ENCODE measurements at places on chromosomes 13 and 19.

DNA sequence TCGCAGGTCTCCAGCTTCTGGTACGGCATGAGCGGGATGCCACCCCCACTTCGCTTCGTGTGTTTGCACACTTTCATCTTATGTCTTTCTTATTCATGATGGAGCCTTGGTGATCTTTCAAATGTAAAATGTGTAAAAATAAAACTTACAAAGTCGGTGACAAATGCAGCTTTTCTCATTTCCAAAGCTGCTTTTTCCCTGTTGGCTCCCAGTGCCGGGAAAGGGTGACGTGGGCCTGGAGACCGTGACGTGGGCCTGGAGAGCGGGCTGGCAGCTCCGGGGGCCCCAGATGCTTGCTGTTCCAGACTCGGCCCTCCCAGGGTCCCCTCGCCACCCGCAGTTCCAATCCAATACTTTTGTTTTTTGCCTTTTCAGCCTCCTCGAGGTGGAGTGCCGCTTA, 101.4 kb downstream of the KDM4B start:
- no peak overlapping the region for H3K27ac ChIP-seq
- H3K27me3 ChIP-seq = no peaks in the 10 kb centered on the region
- no peak overlapping the region for H3K4me3 ChIP-seq
- H3K36me3 ChIP-seq = peaks cover 3% of the 10 kb centered on the region
- no peak for DNase-seq
- H3K4me1 ChIP-seq = no peaks in the 10 kb centered on the region

GRCh38 chr13:48595431-48596429, 58.0 kb upstream of the CYSLTR2 start:
- peaks cover 8% of the 10 kb centered on the region for H3K4me1 ChIP-seq
- H3K27ac ChIP-seq = no peak overlapping the region
- peak; percentile 65 for DNase-seq
- no peaks in the 10 kb centered on the region for H3K27me3 ChIP-seq
- no peak overlapping the region for H3K4me3 ChIP-seq

- H3K36me3 ChIP-seq = peaks cover 31% of the 10 kb centered on the region
- H3K27ac ChIP-seq = no peak overlapping the region
- no peak overlapping the region for H3K4me3 ChIP-seq
- no peak for DNase-seq
These were observed 3.4 kb downstream of the PVR start for GRCh38 chr19:44647144-44647543.

DNA sequence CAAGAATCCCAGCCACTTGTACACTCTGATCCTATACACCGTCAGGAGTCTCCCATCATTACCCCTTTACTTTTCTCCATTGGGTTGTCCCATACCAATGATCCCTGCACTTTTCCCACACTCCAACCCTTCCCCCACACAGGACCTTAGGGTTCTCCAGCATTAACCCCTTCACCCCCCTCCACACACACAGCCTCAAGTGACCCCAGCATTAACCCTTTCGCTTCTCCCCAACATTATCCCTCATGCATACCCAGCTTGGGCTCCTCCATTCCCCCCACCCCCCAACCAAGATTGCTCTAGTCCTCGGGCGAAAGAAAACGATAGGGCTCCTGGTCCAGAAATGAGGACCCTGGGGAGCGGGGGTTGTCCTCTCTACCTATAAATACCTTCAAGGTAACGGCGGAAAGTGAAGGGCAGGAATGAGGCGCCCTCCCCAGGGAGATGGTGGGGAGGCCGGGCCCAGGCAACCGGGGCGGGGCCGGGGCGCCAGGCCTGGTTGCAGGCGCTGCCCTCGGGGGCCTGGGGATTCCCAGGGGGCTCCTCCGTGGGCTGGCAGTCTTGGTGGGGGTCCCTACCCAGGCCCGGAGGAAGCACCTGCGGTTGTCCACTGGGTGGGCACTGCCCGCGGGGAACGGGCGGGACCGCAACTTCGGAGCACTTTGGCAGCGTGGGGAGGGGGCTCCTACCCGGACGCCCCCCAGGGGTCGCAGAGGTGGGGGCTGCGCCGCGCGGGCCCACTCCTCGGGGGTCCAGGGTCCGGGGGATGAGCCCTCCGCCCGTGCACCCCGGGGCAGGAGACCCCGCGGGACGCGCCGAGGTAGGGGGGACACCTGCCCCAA, 757 bp downstream of the WIZ start:
- peaks cover 15% of the 10 kb centered on the region for H3K4me1 ChIP-seq
- peak overlapping the region; percentile 57 for H3K4me3 ChIP-seq
- no peaks in the 10 kb centered on the region for H3K36me3 ChIP-seq
- DNase-seq = no peak

DNA sequence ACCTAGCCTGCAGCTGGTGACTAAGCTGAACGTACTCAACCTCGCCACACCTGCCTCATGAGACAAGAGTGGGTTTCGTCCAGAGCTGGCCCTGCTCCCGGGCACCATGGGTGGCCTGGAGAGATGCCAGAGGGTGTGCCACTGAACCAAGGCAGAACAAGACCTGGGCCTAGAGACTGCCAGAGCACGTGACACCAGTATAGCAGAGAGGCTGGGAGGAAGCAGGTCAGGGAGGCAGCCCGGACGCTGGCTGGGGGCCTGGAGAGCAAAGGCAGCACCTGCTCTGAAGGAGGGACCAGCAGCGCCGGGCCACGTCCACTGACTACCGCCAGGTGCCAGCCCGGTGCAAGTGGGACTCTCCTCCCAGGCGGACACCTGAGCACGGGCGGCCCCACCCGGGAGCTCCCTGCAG, 7.3 kb upstream of the C13orf46 start:
- DNase-seq = peak; percentile 79
- H3K27me3 ChIP-seq = no peaks in the 10 kb centered on the region
- H3K27ac ChIP-seq = no peak overlapping the region
- peaks cover 21% of the 10 kb centered on the region for H3K4me1 ChIP-seq
- no peak overlapping the region for H3K4me3 ChIP-seq

- DNase-seq = no peak
- no peaks in the 10 kb centered on the region for H3K36me3 ChIP-seq
- no peak overlapping the region for H3K4me3 ChIP-seq
- no peak overlapping the region for H3K27ac ChIP-seq
- peaks cover 12% of the 10 kb centered on the region for H3K4me1 ChIP-seq
These were observed 150.3 kb downstream of the KATNAL1 start for GRCh38 chr13:30156826-30157615.

GRCh38 chr13:49185264-49185663, 34.9 kb upstream of the MLNR start:
- no peak overlapping the region for H3K4me3 ChIP-seq
- H3K27ac ChIP-seq = no peak overlapping the region
- DNase-seq = peak; percentile 25
- H3K27me3 ChIP-seq = no peaks in the 10 kb centered on the region
- peaks cover 15% of the 10 kb centered on the region for H3K36me3 ChIP-seq

- H3K4me3 ChIP-seq = no peak overlapping the region
- no peaks in the 10 kb centered on the region for H3K36me3 ChIP-seq
- DNase-seq = peak; percentile 30
These were observed 170.8 kb downstream of the NUFIP1 start for GRCh38 chr13:44818428-44818827.

GRCh38 chr19:39362682-39363657, 20.7 kb downstream of the SAMD4B start:
- H3K4me1 ChIP-seq = 0 out of 2 replicates have a peak, but pooled peaks cover 5% of the 10 kb centered on the region
- H3K27me3 ChIP-seq = no peaks in the 10 kb centered on the region
- no peak overlapping the region for H3K4me3 ChIP-seq
- no peaks in the 10 kb centered on the region for H3K36me3 ChIP-seq

- peaks cover 7% of the 10 kb centered on the region for H3K36me3 ChIP-seq
- no peak overlapping the region for H3K27ac ChIP-seq
- no peak overlapping the region for H3K4me3 ChIP-seq
- H3K27me3 ChIP-seq = no peaks in the 10 kb centered on the region
- no peak for DNase-seq
- peaks cover 26% of the 10 kb centered on the region for H3K4me1 ChIP-seq
These were observed 128.3 kb downstream of the LMO7 start for GRCh38 chr13:75764251-75764925.

Measured in PC-3 (cell line).